ENCODE measurements at places on chromosomes 1 and 21.
A peak's percentile ranks its signal among the peaks of the same experiment; 100 is the strongest.

DNA sequence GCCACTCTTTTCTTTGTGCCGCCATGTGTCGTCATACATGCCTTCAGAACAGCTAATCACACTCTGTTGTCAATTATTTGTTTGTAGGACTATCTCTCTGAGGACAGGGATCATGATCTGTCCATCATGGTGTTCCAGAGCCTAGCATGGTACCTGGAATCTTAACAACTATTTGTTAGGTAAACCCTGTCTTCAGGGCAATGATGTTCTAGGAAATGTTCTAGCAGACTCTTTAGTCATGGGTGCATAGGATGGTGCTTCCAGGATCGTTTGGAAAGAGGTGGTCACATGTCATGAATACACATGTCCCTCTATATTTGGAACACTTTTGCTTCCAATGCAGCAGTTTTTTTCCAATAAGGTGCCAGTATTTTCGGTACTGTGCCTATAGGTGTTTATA is 18.2 kb upstream of the KIAA0040 start:
- no peak for DNase-seq

GRCh38 chr1:58755468-58755872 is 28.4 kb downstream of the JUN start:
- DNase-seq: peak; percentile 99

DNA sequence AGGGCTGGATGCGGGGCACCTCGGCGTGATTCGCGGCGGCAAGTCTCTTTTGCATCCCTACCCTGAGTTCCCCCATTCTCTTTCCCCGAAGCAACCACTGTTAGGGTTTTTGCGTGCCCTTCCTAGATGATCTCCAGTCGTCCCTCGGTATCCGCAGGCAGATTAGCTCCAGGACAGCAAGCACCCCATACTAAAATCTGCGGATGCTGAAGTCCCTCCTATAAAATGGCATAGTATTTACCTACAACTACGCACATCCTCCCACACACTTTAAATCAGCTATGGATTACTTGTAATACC is 22.8 kb upstream of the CFAP126 start:
- no peak for DNase-seq

- no peak for DNase-seq
These were observed 121.4 kb upstream of the RUNX3 start for GRCh38 chr1:25051504-25051903.

DNA sequence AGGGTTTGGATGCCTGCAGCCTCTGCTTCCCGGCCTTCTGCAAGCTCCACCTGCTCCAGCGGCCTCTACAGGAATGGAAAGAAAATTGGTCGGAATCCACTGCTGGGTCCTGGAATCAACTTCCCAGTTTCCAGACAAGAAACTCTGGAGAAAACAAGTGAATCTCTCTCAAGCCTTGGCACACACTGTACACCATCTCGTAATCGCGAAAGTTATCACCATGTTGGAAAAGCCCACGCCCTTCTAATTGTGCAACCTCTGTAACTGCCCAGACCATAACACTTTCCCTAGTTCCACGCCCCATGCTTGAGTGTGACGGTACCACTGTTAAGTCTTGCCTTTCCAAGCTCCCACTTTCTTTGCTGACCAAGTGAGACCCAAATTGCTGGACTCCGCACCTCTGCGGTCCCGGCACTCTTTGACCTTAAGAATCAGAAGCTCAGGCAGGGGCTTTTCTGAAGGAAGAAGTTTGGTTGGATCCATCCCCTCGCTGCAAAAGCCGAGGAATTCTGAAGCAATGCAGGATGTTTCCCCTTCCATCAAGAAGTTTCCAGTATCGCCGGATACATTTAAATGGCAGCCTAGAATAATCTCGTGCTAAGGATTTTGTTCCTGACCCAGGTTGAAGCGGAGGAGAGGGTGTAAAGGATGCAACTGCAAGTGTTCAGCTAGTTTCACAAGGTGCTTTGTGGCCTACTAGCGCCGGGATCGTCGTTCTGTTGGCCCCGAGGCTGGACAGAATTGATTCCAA is 6.2 kb downstream of the NR5A2 start:
- DNase-seq: peak; percentile 44

GRCh38 chr1:43453442-43454269 is at the start of gene HYI:
Gene HYI, minus strand, starts transcription at chr1:43453931. Its CDS starts 138 bp downstream, at chr1:43453793.
- DNase-seq: peak; percentile 88

DNA sequence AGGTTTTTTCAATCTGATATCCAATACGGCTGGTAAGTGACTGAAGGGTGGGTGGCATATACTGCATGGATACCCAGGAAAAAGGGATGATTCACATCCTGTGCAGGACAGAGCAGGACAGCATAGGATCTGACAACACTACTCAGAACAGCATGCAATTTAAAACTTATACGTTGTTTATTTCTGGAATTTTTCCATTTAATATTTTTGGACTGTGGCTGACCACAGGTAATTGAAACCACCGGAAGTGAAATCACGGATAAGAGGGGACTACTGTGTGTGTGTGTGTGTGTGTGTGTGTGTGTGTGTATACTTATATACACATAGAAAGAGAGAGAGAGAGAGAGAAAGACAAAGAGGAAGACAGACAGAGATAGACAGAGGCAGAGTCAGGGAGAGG is 23.0 kb downstream of the ERICH3 start:
- DNase-seq: peak; percentile 19

Measured in iris pigment epithelial cell (primary cell).